ENCODE measurements at places on chromosomes 5 and 9. TPM values are rescaled to one million over a fixed set of nuclear protein-coding genes. Genes with fewer than 3 reads are reported as not detected.
A peak's percentile ranks its signal among the peaks of the same experiment; 100 is the strongest.

GRCh38 chr9:92187989-92188714, 72.9 kb upstream of the SPTLC1 start:
- H3K27ac ChIP-seq, result no peak overlapping the region
- no peaks in the 10 kb centered on the region for H3K4me1 ChIP-seq
- no peak overlapping the region for H3K4me3 ChIP-seq

- H3K4me3 ChIP-seq, result no peak overlapping the region
- no peaks in the 10 kb centered on the region for H3K27me3 ChIP-seq
Measured at GRCh38 chr9:128651798-128652197, 4.8 kb downstream of the DYNC2I2 start.

GRCh38 chr9:35689542-35690293, at the start of gene TPM2:
Gene TPM2 (minus strand): TSS chr9:35689925. CDS start chr9:35689817, 108 bp downstream.
- H3K36me3 ChIP-seq, result peaks cover 48% of the 10 kb centered on the region
- peak within 1 kb of the TSS; percentile 87 for H3K4me3 ChIP-seq
- H3K27ac ChIP-seq, result peak within 1 kb of the TSS; percentile 95
- no peaks in the 10 kb centered on the region for H3K27me3 ChIP-seq
- DNase-seq, result peak; percentile 51

- H3K36me3 ChIP-seq, result no peaks in the 10 kb centered on the region
- no peak overlapping the region for H3K4me3 ChIP-seq
- H3K4me1 ChIP-seq, result peaks cover 8% of the 10 kb centered on the region
- H3K27me3 ChIP-seq, result no peaks in the 10 kb centered on the region
- DNase-seq, result no peak
Measured at GRCh38 chr5:148882332-148882731, 55.9 kb downstream of the ADRB2 start.

The CATSPER3 gene
- 1.4 TPM for total RNA-seq

The FOXD4L3 gene
- total RNA-seq, result 1.2 TPM
